ENCODE measurements at places on chromosomes 5 and 9.

- no peak for DNase-seq
Observed at GRCh38 chr9:33263131-33264002, 1.1 kb downstream of the BAG1 start.

GRCh38 chr9:101970609-101971008 lies 232.2 kb upstream of the GRIN3A start:
- no peak for DNase-seq

DNA sequence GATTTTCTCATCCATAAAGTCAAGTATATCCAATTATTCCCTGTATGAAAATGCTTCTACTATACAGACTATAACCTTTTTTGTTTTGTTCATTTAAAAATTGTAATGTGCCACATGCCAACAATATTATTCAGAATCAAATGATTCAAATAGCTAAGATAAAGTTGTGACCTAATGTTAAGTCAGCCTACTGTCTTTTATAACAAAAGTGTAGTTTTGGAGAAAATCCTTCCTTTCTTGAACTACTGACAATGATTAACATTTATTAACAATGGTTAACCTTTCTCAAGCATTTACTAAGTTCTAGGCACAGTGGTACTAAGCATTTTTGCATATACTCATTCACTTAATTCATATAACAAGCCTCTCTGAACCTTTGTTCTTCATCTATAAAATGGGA lies 25.0 kb downstream of the CSF2 start:
- no peak for DNase-seq

DNA sequence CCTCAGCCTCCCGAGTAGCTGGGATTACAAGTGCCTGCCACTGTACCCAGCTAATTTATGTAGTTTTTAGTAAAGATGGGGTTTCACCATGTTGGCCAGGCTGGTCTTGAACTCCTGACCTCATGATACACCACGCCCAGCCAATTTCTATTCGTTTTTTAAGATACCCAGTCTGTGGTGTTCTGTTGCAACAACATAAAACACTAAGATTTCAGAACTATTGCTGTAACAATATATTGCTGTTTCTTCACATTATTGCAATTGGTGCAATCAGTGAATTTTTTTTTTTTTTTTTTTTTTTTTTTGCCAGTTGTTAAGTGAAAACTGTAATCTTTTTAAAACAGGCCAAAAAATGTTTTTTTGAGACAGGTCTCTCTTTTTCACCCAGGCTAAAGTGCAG lies 9.9 kb downstream of the SRP19 start:
- no peak for DNase-seq

DNA sequence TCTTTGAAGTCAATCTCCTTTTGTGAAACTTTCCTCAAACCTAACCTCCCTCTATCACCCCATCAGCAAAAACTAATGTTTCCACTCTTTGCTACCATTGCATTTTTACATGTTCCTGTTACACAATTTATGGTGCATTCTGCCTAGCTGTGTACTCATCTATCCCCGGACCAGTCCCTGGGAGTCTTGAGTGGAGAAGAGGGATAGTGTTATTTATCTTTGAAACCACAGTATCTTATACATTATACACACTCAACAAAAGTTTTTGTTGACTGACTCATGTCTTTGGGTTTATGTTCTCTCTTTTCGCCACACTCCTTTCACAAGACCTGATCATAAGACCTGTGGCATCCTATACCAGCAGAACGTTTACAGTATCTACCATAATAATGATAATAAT lies 26.4 kb downstream of the TNFAIP8 start:
- DNase-seq: no peak

DNA sequence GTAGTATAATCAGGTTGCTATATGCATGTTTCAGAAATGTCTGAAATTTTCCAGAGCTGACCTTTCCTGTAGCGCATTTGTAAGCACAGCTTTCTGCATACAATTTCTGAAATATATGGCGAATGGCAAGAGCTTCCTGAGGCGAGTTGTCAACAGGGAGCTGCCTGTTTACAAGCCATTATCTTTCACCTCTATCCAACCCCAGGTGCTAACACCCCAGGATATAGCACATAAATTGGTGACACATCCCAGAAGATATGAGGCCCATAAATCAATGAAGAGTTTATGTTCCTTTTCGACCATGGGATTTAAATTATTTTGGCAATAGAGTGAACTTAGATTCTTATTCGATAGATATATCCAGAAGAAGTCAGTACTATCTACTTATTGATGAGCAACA lies 379.8 kb downstream of the KDM4C start:
- DNase-seq: no peak

- DNase-seq: no peak
Observed at GRCh38 chr9:28212979-28213378, 639.7 kb upstream of the C9orf72 start.

DNA sequence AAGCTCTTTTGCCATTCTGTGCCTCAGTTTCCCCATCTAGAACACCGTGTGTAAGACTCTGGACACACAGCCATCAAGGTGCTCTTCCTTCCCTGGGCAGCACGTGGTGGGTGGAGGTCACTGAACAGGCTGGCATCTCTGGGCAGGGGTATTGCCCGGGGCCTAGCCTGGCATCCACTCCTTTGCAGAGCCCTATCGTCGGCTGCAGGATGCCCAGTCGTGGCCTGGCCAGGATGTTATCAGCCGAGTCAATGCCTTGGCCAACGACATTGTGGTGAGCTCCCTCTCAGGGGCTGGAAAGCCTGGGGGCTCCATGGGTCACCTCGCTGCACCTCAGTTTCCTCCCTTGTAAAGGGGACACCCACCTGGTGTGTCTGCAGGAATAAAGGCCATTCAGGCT lies 4.0 kb downstream of the ADGRD2 start:
- DNase-seq: no peak

DNA sequence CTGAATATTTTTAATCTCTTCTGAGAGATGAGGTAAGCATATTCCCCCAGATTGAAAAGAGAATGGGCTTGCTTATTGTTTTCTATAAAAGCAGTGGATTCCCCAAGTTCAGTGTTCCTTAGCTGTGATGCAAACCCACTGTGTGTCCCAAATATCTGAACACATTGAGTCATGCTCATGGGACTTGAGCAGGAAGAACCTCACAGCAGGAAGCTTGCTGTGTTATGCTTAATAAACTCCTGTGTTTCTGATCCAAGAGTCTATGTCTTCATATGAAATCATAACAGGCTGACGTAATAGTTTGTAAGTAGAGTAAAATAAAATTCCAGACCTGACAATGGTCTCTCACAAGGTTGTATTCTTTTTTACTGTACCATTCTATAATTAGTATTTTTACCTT lies 24.8 kb upstream of the LOX start:
- no peak for DNase-seq

- DNase-seq: no peak
Observed at GRCh38 chr5:37005946-37006540, 129.5 kb downstream of the NIPBL start.

DNA sequence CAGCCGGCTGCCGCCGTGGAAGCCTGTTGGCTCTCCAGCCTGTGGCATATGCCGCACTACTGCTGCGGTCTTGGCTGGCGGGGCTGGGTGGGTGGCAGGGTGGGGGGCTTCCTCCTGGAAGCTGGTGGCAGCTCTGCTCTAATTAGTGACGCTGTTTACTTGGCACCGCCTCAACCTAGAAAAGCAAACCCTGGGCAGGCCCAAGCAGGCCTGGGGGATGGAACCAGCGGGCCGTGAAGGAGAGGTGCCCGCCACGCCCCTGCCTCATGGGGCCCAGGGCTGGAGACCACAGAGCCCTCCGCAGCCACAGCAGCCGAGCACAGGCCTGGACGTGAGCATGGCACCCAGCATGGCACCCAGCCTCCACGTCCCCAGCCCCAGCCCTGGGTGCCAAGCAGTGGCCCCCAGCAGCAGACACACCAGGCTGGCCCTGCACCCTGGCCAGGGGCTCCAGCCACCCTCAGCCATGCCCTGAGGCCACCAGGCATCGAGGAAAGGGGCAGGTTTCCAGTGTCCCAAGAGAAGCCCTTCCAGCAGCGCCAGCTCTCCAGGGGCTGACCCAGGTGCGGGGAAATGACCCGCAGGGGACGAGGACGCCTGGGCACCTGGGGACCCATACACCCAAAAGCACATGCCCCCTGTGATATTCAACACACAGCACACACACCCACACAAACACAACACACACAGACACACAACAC lies 5.4 kb upstream of the CCDC187 start:
- DNase-seq: no peak

DNA sequence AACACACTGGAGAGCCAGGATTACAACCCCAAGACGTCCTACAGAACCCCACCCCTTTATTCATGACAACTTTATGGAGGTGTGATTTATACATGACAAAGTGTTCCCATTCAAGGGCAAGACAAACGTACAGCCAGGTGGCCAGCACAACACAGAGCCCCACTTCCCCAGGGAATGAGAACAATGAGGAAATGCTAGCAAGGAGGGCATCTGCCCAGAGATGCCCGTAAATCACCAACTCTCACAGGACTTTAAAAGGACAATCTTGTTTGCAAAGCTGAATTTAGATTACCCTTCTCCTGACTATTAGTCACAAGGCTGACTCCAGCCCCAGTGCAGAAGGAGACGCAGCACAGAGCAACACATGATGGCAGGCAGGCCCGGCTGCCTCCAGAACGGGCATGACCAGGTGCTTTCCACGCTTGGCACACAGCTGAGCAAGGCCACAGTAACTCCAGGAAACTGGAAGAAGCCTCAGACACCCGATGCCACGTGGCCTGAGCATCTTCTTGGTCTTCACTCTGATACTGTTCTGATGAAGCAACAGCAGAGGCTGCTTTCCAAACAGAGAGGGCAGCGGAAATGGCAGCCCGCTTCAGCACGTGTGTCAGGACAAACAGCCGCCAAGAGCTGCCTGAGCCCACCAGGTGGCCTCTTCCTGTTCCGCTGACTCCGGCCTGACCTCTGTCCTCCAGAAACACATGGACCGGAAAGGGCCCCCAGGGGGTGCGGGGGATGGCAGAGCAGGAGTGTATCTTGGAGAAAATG lies 51.4 kb downstream of the ROR2 start:
- DNase-seq: no peak

DNA sequence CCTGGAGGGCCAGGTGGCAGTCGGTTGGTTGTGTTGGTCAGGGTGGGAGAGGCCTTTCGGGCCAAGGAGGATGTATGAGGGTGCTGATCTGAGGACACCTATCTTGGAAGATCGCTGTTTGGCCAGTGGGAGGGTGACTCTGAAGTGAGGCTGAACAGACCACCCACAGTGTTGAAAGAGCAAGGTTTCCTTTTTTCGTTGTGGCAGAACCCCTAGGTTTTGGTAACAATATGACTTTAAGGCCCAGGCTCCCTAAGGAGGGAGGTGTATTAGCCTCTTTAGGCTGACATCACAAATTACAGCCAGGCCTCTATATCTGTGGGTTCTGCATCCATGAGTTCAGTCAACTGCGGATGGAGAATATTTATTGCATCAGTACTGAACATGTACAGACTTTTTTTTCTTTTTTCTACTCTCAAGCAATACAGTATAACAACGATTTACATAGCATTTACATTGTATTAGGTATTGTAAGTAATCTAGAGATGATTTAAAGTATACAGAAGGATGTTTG lies 86.1 kb downstream of the ARHGAP26 start:
- no peak for DNase-seq

GRCh38 chr9:136202454-136203407 lies 2.2 kb downstream of the LHX3 start:
- no peak for DNase-seq

DNA sequence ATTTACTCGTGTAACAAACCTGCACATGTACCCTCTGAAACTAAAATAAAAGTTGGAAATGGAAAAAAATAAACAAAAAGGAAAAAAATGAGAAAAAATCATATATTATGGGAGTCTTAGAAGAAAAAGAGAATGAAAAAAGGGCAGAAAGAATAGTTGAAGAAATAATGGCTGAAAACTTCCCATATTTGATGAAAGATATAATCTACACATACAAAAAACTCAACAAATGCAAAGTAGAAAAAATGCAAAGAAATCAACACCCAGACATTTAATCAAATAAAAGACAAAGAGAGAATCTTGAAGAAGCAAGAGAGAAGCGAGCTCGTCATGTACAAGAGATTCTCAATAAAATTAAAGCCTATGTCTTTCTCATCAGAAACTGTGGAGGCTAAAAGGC lies 73.8 kb downstream of the SLC25A46 start:
- DNase-seq: no peak

DNA sequence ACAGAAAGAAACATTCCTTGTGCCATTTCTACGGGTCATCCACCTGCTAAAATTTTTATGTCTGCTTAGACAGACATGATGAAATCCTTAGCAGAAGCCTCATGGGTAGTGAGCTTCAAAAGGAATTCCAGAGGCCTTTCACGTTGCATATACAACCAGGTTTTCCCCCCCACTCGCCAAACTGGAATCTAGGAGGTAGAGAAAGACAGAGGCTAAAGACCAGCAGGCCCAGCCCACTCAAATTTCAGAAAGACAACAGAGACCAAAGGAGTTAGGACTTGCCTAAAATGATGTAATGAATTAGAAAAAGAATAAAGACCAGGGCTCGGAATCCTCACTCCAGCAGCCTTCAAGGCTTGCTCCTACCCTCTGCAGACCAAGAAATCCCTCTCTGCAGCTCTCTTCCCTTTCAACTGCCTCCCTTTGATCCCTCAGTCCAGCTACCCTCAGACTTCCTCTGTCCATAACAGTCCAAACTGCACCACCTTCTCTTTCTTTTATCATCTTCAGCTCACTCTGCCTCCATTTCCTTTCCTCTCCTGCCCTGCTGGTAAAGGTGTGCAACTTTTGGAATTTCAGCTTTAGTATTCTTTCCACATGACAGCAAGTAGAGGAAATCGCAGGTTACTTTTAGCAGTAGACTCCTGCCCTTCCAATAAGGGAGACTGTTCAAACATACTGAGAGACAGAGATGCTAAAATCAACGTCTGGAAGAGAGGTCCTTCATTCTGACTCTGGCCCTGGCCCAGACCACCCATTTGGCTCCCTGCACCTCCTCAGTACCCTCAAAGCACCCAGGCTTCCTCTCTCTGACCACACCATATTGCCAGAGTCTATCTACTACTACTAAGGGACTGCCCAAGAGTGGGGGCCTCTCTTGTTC lies 8.9 kb downstream of the B4GALT1 start:
- no peak for DNase-seq

DNA sequence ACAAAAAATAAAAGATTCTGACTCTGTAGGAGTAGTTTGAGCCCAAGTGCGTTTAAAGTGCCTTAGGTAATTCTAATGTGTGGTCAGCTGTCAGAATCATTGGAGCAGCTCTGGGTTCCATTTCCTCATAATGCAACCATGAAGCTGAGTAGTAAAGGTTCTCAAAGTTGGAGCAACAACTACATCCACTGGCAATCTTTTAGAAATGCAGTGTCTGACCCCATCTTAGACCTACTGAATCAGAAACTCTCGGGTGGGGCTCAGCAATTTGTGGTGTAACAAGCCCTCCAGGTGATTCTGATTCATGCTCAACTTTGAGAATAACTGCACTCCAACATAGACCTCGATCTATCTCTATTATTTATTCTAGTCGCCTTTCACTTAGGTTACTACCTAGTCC lies 7.6 kb upstream of the ALDH1A1 start:
- DNase-seq: no peak

Measured in stimulated activated CD8-positive, alpha-beta memory T cell treated with anti-CD3 and anti-CD28 coated beads, Interleukin-4, amount 100 ng/mL, for 48 hours (primary cell).